ENCODE measurements at places on chromosomes 6 and 20.
A peak's percentile ranks its signal among the peaks of the same experiment; 100 is the strongest.

GRCh38 chr20:10012464-10012863 lies 22.3 kb upstream of the ANKEF1 start:
- no peak for DNase-seq

DNA sequence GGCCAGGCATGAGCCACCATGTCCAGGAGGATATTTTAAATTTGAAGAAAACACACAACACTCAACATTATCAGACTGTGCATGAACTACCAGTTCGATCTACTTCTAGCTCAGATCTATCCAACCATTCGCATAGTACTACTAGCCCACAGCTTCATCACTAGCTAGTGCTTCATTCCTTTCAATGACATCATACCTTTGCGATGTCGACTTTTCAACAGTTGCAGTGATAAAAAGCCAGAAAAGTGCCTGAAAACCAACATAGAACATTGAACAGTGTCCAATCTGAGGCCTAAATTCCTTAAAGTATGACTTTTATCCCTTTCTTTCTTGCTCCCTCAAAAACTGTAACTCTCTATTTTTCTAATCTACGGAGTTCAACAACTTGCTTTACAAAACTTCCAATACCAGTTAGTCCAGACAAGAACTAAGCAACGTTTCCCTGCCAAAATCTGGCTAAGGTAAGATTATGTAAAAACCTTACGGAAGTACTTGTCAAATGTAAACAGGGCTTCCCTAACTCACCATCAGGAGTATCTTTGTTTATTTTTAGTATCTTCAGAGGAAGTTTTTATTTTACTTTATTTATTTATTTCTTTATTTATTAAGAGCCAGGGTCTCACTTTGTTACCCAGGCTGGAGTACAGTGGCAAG lies 434.0 kb upstream of the JARID2 start:
- DNase-seq: no peak

DNA sequence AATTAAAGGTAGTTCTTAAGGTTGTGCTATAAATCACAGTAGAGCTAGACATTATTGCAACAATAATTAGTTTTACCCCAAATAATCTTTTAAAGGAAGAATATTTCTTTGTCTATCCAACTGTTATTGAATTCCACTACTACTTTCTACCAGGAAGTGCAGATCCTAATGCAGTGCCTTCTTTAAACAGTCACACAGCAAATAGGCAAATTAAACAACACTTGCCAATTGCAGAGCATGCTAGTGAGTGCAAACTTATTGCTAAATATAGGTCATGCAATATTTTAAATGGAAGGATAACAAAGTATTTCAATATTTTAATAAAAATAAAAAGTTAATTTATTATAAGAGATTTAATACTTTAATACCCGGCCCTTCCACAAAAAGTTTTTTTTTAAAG lies 107.3 kb upstream of the BCLAF1 start:
- no peak for DNase-seq

DNA sequence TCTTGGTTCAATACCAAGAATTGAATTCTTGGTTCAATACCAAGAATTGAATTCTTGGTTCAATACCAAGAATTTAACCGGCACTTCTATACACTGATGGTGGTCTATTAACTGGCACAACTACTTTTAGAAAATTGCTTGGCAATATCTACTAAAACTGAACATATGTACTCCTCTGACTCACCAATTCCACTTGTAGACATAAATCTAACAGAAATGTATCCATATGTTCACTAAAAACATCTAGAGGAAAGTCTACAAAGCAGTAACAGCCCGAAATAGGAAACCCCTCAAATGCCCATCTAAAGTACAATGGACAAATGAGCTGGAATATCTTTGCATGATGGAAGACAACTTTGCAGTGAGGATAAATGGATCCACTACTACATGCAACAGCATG lies 71.9 kb downstream of the KIF16B start:
- no peak for DNase-seq

GRCh38 chr20:49794336-49795134 lies 18.1 kb upstream of the SLC9A8 start:
- DNase-seq: peak; percentile 13

DNA sequence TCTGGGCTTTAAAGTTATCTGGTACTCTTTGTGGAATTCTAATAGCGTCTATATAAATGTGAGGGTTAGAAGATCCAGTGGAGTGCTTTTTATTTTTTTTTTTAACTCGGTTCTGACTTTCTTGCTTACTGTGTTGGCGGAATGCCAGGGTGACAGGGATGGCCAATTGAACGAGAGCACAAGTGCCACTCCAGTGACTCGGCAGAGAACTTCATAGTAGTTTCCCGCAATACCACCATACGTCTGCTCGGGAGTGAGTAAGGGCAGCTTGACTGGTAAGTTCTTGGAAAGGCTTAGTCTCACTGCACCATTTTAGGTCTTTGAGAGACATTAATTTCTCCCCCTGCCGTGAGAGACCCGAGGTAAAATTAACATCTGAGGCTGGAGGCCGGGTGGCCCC lies 49.4 kb upstream of the TULP1 start:
- no peak for DNase-seq

DNA sequence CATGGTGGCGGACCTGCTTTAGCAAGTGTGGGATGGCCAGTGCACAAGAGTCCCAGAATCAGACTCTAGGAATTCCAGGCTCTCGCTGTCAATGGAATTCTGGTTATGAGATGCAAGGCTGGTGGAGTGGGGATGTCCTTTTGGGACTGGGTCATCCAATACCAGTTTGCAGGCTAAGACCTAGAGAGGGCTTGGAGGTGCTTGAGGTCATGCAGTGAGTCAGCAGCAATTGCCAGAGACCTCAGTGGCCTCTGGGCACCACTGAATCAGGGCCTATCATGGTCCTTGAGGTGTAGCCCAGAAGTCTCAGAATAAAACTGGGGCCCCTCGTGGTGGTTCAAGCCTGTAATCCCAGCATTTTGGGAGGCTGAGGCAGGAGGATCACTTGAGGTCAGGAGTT lies 1.4 kb upstream of the SCRT2 start:
- no peak for DNase-seq

GRCh38 chr20:23441850-23442313 lies 2.4 kb downstream of the CSTL1 start:
- peak; percentile 75 for DNase-seq

DNA sequence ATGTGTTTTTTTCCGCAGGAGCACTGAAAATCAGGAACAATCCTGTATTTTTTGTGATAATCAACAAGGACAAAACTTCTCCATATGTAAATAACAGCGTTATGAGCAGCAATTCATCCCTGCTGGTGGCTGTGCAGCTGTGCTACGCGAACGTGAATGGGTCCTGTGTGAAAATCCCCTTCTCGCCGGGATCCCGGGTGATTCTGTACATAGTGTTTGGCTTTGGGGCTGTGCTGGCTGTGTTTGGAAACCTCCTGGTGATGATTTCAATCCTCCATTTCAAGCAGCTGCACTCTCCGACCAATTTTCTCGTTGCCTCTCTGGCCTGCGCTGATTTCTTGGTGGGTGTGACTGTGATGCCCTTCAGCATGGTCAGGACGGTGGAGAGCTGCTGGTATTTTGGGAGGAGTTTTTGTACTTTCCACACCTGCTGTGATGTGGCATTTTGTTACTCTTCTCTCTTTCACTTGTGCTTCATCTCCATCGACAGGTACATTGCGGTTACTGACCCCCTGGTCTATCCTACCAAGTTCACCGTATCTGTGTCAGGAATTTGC lies at the start of gene TAAR6:
Gene TAAR6, plus strand, starts transcription at position 102 of the 557 bp plus-strand sequence. Its CDS starts 0 bp downstream, at position 102.
- no peak for DNase-seq

- no peak for DNase-seq
Measured at GRCh38 chr20:4195499-4195898, 180.1 kb upstream of the RNF24 start.

GRCh38 chr6:142542704-142543233 lies 241.0 kb downstream of the ADGRG6 start:
- no peak for DNase-seq

DNA sequence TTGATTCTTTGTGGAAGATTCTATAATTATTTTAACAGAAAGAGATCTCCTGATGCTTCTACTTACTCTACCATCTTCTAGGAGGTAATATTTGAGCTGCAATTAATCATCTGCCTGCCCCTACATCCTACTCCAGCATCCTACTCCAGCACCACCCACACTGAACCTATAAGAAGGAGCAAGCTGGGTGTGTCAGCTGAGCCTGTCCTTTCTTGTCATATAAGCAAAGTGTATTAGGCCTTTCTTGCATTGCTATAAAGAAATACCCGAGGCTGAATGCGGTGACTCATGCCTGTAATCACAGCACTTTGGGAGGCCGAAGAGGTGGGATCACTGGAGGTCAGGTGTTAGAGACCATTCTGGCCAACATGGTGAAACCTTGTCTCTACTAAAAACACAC lies 84.2 kb upstream of the ARG1 start:
- DNase-seq: no peak

DNA sequence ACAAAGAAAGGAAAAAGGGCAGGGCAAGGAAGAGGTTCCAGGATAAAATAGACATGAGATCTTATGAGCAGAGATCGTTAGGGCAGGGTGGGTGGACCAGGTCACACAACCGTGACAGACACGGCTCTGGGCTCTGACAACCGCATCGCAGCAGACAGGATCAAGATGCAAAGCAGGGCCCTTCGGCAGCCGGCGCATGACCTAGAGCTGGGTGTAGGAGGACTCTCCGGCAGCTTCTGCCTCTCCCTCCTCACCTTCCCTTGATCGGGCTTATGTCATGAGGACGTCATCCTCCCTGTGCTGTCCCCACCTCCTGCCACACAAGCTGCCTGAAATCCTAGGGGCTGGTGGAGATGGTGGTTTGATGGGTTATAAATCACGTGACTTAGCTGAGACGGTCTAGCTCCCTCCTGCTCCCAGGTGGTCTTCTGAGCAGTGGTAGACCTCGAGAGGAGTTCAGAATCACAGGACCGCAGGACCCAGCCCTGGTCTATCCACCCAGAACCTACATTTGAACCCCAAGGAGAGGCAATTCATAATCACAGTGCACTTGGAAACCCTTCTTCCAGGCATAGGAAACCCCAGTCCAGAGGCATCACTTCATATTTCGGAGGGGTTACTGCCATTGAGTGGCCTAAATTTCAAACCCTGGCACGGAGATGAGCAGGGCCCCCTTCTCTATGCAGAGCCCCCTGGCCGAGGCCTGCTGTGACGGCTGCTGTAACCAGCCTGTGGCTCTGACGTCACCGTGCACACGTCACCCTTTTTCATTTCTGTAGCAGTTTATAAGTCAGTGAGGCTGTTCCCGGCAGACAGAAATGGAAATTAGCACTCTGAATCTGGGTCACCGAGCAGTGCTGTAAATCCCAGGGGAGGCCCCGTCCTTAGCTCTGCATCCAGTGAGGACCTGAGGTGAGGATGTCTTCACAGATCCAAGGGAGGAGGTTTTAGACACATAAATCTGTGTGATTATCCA lies 8.7 kb upstream of the CCR6 start:
- peak; percentile 78 for DNase-seq

DNA sequence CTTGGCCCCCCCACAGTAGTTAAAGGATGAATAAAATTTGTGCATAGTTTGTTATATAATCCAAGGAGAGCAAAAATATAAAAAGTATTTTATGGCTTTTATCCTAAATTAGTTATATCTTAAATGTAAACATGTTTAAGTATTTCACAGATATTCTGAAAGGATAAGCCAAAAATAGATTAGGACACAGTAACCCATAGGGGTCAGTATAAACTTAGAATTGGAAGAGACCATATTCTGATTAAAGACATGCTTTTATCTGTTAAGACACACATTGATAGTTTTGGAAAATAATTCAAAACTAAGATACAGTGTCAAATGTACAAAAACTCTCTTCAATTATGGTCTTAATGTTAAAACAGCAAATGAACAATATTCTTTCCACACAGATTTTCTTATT lies 4.5 kb upstream of the SERINC1 start:
- DNase-seq: peak; percentile 44

- DNase-seq: no peak
Measured at GRCh38 chr20:33119725-33120720, 40.6 kb downstream of the BPIFB4 start.

DNA sequence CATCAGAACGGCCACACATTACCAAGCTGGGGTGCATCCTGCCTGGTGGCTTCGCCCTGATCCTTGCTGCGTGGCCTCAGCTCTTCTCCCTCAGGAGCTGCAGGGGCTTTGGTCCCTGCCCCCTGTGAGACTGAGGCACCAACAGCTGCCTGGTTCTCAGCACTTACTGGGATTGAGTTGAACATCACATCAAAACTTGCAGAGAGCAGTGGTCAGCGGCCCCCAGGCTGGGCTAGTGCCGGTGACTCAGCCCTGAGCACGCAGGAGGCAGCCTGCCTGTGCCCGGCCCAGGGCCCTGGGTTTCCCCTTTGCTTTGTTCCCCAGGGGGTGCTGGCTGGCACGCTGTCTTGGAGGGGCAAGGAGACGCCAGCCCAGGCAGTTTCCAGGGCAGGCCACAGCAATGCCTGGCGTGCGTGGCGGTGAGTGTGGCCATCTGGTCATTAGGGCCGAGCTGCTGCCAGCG lies 63.3 kb downstream of the DLL1 start:
- no peak for DNase-seq

DNA sequence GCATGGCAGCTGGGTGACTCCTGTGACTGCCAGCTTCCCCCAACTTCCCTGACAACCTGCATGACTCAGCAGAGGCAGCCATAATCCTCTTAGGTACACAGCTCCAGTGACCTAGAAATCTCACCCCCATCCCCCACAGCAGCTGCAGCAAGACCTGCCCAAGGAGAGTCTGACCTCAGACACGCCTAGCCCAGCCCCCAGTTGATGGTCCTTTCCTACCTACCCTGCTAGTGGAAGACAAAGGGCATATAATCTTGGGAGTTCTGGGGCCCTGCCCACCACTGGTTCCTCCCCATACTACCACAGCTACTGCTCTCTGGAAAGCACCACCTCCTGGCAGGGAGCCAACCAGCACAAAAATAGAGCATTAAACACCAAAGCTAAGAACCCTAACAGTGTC lies 90.2 kb downstream of the F13A1 start:
- DNase-seq: no peak

DNA sequence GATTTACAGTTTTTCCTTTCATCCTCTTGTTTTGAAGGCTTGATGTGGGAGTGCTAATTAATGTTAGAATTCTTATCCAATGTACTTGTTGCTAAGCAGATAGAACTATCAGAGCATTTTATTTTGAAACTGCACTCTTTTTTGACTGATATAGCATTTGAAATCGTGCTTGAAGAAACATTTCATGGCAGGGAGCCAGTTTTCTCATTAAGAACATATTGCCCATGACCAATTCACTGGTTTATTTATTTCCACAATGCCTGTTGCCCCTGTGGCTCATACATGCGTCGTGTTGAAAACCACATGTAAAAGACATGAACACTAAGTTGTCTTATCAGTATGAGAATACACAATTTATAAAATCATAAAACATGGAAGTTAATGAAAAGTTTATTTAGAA lies 479.7 kb upstream of the FLRT3 start:
- DNase-seq: no peak

DNA sequence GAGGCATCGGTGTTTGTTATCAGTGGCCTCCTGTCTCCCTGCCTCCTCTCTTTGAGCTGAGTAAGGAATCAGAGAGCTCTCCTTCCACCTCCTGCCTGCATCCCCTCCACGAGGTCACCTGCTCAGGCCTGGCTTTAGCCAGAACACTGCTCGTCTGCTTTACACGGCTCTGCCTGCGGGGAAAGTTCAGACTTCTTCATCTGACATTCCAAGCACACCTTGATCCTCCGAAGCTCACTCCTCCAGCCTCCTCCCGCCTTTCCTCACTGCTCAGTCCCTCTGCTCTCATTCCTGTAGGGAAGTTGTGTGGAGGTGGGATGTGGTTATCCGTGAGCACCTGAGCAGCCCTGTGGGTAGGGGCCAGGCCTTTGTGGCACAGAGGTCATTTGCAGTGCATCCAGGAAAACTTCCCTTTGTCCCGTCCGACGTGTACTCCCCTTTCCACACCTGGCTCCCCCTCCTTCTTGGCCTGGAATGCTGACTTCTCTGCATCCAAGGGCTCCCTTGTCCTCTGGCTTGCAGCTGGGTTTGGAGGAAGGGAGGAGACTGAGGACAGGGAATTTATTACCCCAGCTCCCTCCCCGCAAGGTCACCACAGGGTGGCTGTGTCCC lies 12.8 kb upstream of the CCDC167 start:
- DNase-seq: no peak

Data from CD4-positive, alpha-beta T cell treated with Interleukin-17A for 1 hour (primary cell).